ENCODE measurements at places on chromosomes 2 and 18.
A peak's percentile ranks its signal among the peaks of the same experiment; 100 is the strongest.

GRCh38 chr2:215653344-215654030 is 217.6 kb upstream of the FN1 start:
- ATAC-seq, result peak; percentile 5

DNA sequence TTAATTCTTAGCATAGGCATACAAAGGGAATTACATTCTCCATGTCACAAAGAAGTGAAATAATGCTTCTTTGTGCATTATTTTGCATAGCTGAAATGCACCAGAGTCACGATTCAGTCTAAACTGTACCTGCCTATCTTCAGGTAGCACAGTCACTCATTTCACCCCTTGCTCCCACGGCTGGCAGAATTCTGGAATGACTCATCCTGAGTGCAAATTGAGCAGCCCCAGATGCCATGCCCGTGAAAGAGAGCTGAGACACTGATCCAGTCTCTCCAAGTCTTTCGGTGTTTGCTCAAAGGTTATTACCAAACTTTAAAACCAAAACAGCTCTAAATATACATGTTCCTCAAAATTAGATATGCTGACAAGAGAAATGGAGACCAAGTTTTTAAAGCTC is 168.3 kb upstream of the POU3F3 start:
- ATAC-seq, result no peak

GRCh38 chr2:215712871-215713790 is 277.3 kb upstream of the FN1 start:
- peak; percentile 35 for ATAC-seq

- ATAC-seq, result peak; percentile 63
Observed at GRCh38 chr18:23401400-23402347, 51.4 kb upstream of the RIOK3 start.

GRCh38 chr2:231343006-231343710 is 52.4 kb upstream of the B3GNT7 start:
- ATAC-seq, result no peak

GRCh38 chr2:239608260-239608659 is 207.4 kb upstream of the HDAC4 start:
- ATAC-seq, result no peak
